Testis (tissue), 5 donors: ENCODE measurements at places on chromosomes 12 and 14. TPM values are rescaled to one million over a fixed set of nuclear protein-coding genes. Genes with fewer than 3 reads are reported as not detected.

- DNase-seq: no peak
Observed at GRCh38 chr12:7151532-7151931, 21.4 kb downstream of the CLSTN3 start.

DNA sequence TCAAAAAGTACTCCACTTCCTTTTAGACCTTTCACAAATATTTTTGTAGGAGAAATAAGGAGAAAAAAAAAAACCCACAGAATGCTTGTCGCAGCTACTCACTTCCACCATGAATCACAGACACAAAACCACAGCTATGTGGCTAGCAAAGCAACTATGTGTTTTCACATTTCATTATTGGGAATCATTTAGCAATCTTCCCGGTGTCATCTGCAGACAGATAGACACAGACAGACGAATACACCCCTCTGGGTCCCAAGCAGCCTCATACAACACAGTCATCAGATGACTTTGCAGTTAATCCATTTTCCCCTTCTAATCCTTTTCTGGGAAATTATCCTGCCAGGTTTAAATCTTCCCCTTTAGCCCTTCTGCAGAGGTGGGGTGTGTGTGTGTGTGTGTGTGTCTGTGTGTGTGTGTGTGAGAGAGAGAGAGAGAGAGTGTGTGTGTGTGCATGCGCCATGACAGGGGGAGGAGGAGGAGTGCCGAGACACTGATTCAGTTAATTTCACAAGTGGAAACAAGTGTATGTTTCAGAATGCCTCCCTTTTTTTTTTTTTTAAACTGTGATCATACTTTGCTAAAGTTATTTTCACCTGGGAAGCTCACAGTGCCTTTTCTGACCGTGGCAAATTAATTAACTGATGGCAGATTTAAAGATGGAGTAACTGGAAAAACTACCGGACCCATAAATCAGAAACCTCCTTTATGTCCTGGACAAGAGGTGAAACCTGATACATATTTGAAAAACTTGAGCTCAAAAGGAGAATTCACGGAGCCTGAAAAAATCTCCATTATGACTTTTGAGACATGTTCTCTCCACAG, 39.9 kb downstream of the LTBP2 start:
- peak; percentile 47 for DNase-seq

DNA sequence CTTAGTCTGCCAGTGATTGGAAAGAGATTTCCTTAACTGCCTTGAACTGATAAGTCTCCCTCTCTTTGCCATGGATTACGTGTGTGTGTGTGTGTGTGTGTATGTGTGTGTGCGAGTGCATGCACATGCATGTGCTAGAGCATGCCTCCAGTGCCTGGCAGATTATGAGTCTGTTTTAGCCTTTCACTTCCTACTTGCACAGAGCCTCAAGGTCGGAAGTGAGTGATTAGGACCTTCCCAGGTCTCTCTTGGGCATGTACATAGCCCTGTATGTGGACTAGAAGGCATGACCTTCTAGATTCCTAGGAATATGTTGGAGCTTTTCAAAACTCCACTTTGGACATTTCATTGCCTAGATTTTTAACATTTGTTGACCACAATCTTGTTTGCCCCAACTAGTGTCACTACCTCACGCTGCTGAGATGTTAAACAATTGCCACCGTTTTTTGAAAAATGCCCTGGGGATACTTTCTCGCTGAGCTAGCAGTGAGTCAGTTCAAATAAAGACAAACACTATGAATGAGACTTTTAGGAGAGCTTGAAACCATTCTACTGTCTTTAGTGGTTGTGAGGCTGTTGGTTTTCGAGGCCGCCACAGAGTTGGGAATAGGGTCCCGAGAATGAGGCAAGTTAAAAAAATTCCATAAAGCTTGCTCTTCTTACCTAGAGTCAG, 28.2 kb downstream of the KIAA0586 start:
- DNase-seq: no peak

- DNase-seq: no peak
Observed at GRCh38 chr12:23687947-23688346, 261.5 kb downstream of the SOX5 start.

DNA sequence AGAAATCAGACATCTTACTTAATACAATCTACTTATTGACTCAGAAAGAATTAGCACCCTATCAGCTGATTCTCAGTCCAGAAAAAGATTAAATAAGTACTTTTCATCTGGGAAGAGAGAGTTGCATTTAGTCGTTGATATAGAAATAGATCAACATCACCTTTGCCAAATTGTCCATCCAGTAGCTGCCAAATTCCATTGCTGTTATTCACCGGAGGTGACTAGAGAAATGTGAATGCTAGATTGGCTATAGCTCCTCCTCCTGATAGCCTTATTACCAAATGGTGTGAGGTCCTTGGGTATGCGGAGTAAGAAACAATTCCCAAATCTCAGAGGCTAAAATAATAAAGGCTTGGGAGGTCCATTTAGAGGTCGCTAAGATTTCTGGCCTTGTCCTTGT, 723.3 kb upstream of the FLRT2 start:
- DNase-seq: no peak

DNA sequence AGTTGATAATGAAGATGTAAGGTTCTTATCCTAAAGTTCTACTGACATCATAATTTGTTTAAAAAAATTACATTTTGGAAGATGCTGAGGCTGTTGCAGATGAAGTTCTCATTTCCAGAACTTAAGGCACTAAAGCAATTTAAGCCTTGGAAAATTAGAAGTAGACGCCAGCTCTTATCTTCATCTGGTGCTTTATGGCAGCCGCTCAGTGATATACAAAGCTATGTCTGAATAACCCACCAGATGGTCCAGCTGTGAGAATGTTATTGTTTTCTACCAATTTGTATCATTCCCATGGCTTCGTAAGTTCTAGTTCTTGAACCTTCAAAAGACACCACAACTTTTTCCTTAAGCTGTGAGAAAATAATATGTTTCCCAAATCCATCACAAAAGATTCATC, 212.1 kb upstream of the ARID2 start:
- DNase-seq: no peak

DNA sequence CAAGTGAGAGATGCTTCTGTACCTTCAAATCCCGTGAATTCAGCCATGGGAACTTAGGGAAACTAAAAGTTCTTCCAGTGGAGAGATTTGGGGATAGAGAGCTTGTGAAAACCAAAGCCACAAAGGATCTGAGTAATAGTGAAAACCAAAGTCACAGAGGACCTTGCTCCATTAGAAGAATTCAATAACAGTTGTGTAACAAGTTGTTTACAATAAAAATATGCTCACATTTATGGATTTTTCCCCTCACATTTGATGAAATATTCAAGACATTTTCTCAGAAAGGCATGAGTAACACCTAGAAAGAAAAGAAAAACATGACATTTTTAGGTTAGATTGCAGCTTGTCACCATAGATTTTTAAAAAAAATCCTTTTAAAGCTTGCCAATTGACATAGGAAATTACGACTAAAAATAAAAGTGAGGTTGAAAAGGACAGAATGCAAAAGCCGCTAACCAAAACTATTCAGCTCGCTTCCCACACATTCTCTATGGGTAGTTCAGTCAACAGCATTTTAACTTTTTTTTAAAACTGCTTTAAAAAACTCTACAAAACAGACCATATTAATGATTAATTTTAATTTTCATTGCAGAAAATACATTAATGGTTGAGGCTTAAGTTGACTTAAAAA, 113.2 kb downstream of the CAND1 start:
- no peak for DNase-seq

DNA sequence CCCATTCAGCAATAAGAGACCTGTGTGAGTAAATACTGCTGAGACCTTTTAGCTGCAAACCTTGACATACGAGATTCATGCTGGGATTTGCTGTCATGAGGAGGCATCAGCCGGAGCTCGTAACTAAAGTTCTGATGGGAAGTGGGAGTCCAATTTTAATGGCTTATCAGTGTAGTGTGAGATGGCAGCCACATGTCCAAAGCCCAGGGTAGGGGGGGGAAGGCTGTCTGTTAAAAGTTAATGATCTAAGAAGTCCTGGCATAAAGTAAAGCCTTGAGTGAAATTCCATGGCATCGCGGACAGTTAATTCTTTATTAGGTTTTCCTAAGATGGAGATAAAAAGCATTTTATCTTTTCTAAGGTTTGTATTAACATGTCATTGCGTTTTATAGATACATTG, 240.0 kb downstream of the AACS start:
- DNase-seq: no peak

GRCh38 chr14:89367779-89368120, 49.3 kb downstream of the FOXN3 start:
- DNase-seq: no peak

GRCh38 chr12:52175371-52176350, 16.2 kb downstream of the KRT80 start:
- DNase-seq: no peak

DNA sequence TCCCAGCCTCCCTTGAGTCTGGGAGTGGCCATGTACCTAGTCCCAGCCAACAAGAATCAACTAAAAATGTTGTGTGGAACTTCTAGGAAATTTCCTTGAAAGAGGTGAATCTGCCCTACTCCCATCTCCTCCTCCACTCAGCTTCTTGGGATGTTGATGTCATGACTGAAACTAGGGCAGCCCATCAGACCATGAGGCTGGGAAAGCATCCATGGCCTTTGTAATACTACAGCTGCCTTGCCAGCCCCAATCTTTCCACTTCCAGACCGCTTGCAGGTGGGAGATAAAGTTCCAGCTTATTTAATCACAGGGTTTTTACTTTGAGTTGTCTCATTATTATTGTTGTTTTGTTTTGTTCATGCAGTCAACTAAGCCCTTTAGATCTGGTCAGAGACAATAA, 170.3 kb upstream of the LMNTD1 start:
- no peak for DNase-seq

DNA sequence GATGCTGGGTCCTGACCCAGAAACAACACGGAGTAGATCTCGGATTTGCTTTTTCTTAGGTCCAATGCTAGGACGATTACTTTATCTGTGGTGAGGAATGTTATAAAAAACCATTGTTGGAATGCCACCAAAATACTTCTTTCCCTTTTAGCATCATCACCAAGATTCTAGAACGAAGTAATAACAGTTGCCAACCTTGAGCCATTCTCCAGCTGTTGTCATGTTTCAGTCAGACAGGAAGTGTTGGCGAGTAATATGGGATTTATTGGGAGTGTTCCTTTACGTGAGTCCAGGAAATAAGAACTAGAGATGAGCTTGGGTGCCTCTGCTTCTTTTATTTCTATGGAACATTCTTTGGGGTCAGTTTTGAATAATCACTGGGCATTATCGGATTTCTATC, 892.9 kb downstream of the DIO2 start:
- no peak for DNase-seq

DNA sequence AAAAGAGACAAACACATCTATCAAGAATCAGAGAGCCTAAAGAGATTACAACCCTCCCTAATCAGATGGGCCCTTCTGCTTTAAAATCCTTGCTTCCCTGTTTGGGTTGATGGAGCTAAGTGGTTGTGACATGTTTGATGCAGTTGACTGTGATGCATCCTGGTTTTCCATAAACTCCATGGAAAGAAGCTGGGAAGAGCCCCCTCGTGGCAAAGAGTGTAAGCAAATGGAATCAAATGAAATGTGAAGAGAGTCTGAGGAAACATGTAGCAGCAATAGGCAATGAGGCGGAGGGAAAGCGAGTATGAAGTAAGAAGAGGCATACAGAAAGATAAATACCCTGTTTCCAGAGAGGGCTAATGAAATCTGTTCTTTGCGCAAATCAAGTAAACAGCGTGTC, 70.4 kb upstream of the SLCO1C1 start:
- DNase-seq: no peak

DNA sequence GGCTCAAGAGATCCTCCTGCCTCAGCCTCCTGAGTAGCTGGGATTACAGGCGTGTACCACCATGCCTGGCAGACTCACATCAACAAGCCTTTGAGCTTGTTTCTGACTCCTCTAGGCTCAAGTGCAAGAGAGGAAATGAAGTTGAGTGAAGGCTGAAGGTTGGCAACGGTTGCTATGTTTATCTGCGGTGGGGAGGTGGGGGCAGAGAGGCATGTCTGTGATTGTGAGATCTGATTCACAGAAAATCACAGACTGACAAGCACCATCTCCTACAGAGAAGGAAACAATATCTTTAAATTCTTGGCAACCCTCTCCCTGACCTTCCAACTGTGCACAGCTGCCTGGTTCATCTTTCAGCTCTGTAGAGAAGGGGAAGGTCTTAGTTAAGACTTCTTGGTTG, 22.1 kb upstream of the NINJ2 start:
- peak; percentile 45 for DNase-seq

DNA sequence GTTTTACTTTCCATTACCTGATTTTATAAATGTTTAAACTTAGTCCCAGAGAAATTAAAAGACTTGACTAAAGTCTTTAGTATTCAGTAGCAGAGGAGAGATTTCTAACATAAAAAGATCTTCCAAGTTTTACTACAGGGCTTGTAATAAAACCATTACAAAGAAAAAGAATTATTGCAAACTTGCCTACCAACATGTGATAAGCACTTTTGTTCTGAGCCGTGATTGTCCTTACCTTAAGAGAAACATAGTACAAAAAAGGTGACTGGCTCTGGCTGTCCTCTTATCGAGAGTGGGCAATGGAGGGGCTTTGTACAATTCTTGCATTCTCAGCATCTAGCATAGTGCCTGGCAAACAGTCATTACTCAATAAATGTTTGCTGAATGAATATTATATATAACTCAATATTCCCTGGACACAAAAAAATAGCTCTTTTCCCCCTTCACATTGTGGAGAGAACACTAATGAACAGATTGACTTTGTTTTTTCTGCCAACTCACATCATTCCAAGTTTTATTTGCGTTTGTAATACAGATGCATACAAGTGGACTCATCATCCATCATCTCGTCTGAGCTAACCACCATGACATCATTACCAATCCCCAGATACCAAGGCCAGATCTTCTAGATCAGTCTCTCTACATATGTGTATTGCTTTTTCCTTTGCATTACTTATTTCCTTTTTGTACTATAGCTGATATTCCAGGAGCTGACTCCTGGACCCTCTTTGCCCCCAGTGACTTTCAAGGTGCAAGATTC, 192.8 kb upstream of the EEA1 start:
- no peak for DNase-seq

DNA sequence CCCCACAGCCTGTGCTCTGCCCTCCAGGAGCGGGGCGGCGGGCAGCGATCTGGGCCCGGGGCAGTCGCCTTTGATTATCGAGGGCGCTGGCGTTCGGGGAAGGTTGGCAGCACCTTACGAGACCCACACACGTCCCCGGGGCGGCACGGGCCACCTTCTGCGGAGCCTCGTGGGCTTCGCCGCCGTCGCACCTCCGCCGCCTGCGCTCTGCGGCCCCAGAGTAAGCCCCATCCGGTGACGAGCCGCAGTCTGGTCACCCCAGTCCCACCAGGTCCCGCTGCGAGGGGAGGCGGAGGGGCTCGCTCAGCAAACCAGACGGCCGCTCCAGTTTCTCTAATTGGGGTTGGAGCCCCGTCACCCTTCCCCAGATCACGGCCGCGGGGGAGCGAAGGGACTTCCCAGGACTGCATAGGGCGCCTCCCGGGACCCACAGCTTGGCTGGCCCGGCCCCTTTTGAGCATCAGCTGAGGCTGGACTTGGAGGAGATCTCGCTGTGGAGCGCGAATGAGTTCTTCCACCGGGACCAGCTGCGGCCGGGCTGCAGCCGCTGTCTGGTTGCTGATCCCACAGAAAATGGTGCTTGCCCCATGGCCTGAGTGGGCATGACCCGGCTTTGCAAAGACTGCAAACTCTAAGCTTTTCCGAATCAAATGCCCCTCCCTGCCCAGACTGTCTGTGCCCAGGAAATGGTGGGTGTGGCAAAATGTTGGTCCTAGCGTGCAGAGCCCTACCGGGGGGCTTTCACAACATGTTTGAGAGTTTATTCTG, 560 bp downstream of the LGALS3 start:
- DNase-seq: peak; percentile 67

Gene ALDH2
- polyA plus RNA-seq: 96.4 TPM

Gene CRIP2
- polyA plus RNA-seq: 121 TPM

Gene DDIT3
- polyA plus RNA-seq: 63.9 TPM

Gene DCN
- polyA plus RNA-seq: 1,453 TPM

Gene LTBP2
- polyA plus RNA-seq: 23.3 TPM

Gene KRT71
- not detected for polyA plus RNA-seq

Gene SLC6A13
- polyA plus RNA-seq: 4.7 TPM

Gene SERPINA5
- 1,170 TPM for polyA plus RNA-seq

Gene MMP17
- polyA plus RNA-seq: 13.2 TPM
